ENCODE measurements at places on chromosomes 16 and 17. TPM values are rescaled to one million over a fixed set of nuclear protein-coding genes. Genes with fewer than 3 reads are reported as not detected.

DNA sequence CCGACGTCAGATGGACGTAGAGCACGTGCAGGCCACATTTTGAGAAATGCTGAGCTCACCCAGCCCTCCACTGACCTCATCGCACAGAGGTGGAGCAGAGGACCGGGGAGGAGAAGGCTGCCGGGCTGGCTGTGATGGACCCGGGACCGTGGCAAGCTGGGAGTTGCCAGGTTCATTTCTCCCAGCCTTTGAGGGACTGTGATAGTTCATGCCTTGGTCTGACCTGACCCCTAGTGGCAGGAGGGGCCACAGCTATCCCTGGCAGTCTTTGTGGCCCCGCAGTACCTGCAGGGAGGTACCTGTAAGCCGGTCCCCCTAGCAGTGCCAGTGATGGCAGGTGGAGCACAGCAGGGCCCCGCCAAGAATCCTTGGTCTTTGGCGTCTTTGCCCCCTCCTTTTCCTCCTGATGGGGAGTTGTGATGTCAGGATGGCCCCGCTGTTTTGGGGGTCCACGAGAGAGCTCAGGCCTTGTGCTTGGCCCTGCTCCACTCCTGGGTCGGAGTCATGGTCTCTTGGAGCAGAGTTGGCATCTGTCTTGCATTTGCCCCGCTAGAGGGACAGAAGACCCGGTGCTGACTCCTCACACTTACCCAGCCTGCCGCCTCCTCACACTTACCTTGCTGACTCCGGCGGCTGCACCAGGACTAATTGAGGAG is 50.4 kb downstream of the OR1D5 start:
- H3K27me3 ChIP-seq: no peaks in the 10 kb centered on the region
- peak; percentile 56 for DNase-seq
- H3K36me3 ChIP-seq: peaks cover 8% of the 10 kb centered on the region
- H3K4me1 ChIP-seq: no peaks in the 10 kb centered on the region
- H3K4me3 ChIP-seq: no peak overlapping the region

GRCh38 chr16:24713379-24713778 is 16.1 kb upstream of the TNRC6A start:
- no peak overlapping the region for H3K4me3 ChIP-seq
- H3K4me1 ChIP-seq: no peaks in the 10 kb centered on the region
- H3K36me3 ChIP-seq: no peaks in the 10 kb centered on the region
- no peaks in the 10 kb centered on the region for H3K27me3 ChIP-seq
- DNase-seq: no peak
- no peak overlapping the region for H3K27ac ChIP-seq

DNA sequence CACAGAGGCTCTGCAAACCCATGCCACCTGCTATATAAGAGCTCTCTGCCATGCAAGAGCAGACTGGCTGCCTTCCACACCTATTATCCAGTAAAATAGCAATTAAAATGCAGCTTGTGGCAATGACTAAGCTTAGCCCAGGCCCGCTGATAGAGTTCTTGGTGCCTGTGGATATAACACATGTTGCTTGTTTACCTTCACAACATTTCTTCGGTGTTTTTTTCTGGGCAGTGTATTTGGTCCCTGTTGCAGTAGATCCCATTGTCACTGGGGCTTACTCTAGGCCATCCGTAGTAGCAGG is 63.5 kb downstream of the SPECC1 start:
- no peaks in the 10 kb centered on the region for H3K36me3 ChIP-seq
- H3K27ac ChIP-seq: no peak overlapping the region
- no peaks in the 10 kb centered on the region for H3K4me1 ChIP-seq

GRCh38 chr16:50368410-50369132 is at the start of gene BRD7:
Gene BRD7 (minus strand): TSS chr16:50368988. CDS start chr16:50368774, 214 bp downstream.
- H3K4me3 ChIP-seq: peak within 1 kb of the TSS; percentile 85
- H3K27ac ChIP-seq: peak within 1 kb of the TSS; percentile 93
- peak; percentile 67 for DNase-seq
- H3K27me3 ChIP-seq: peaks cover 11% of the 10 kb centered on the region
- peaks cover 24% of the 10 kb centered on the region for H3K4me1 ChIP-seq

DNA sequence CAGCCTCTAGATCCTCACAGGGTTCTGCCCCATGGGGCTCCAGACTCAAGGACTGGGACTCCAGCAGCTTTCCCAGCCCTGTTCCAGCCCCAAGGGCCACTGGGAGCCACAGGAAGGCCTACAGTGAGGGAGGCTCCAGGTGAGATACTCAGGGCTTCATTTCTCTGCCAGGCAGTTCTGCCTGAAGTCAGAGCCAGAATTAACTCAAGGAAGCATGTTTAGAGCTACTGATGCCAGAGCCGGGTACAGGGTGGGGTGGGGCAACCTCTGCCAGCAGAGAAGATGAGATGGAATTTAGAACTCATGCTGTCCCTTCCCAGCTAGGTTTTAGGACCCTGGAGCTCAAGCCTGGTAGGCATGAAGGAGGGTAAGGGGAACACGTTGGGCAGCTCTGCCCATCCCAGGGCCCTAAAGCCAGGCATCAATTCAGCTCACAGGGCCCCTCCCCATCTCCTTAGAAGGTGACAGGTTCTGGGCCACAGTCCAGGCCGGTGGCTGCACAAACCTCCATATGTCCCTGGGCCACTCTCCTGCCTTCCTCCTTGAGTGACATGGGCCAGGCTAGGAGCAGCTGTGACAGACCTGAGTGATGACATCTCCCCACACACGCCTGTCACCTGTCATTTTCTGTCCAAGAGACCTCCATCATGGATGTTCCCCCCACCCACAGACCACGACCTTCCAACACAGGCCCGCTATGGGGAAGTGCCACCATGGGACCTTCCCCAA is 24.5 kb upstream of the SPPL2C start:
- no peak overlapping the region for H3K27ac ChIP-seq
- peaks cover 9% of the 10 kb centered on the region for H3K27me3 ChIP-seq
- H3K4me3 ChIP-seq: no peak overlapping the region
- DNase-seq: no peak

- H3K27me3 ChIP-seq: no peaks in the 10 kb centered on the region
- peak overlapping the region; percentile 88 for H3K27ac ChIP-seq
- peaks cover 9% of the 10 kb centered on the region for H3K4me1 ChIP-seq
- no peaks in the 10 kb centered on the region for H3K36me3 ChIP-seq
These were observed 295.3 kb downstream of the SEC14L1 start for GRCh38 chr17:77436058-77436442.

DNA sequence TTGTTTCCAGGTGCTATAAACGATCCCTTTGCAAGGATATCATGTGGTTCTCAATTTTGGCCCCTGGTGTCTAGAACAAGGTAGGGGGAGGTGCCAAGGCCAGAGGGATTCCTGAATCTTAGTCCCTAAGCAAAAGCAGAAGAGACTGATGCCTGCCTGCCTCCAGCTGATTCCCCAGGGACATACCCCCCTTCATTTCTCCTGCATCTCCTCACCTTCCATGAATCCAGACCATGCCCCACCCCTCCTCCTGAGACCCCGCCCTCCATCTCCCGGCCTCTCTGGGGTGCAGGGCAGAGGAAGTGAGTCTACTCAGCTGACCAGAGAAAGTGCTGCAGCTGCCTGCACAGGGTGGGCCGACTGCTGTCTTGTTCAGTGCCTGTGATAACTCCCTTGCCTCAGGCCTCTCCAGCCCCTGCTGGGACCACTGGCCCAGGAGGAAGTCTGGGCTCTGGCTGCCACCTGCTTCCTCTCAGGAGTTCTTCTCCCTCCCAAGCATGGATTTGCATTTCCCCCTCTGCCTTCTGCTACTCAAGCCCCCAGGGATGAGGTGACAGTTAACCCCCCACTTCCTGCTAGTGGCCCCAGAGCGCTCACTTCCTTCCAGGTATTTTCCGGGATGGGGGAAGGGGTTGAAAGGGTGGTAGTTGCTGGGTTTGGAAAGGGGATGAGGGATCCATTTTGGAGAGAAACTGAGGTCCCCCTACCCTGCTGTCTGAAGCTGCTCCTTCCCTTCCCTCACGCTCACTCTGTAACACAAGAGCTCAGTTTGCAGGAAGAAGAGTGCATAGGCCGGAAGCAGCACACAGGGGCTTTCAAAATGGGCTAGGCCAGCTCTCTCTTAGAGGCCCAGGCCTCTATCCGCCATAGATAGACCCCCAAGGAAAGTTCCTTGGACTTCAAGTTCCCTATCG is 10.5 kb upstream of the TSPOAP1 start:
- peaks cover 16% of the 10 kb centered on the region for H3K27me3 ChIP-seq
- peaks cover 2% of the 10 kb centered on the region for H3K36me3 ChIP-seq
- DNase-seq: no peak
- H3K27ac ChIP-seq: no peak overlapping the region
- H3K4me1 ChIP-seq: no peaks in the 10 kb centered on the region
- no peak overlapping the region for H3K4me3 ChIP-seq

- no peak overlapping the region for H3K4me3 ChIP-seq
- no peak for DNase-seq
- peaks cover 10% of the 10 kb centered on the region for H3K4me1 ChIP-seq
- H3K27me3 ChIP-seq: peaks cover 7% of the 10 kb centered on the region
- H3K36me3 ChIP-seq: no peaks in the 10 kb centered on the region
These were observed 118.6 kb upstream of the TNRC6C start for GRCh38 chr17:77839698-77840512.

DNA sequence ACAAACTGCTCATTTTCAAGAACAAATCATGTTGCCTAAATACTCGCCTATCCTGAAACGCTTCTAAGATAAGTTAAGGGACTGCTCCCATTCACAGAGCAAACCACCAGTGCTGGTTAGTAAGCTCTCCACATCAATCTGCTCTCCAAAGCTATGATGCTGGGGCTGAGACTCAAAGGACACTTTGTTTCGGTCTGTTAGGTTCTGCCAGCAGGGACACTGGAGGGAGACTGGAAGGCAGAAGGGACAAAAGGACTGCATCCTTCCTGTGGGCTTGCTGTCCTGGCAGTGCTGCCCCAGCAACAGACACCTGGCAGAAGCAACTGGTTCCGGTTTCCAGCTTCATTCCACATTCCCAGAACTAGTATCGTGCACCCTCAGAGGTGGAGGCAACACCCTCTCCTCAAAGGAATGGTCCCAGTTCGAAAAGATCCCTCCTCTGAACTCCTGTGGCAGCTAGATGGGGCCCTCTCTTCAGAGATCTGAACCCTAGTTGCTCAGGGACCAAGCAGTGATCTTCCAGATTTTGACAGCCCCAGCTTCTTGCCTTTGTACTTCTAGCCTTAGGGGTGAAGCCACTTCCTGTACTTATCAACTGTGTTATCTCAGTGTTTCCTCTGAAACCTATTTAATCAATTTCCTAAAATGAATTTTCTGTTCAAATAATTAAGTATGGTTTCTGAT is 73.4 kb upstream of the GSG1L start:
- H3K27ac ChIP-seq: no peak overlapping the region
- no peaks in the 10 kb centered on the region for H3K4me1 ChIP-seq
- no peaks in the 10 kb centered on the region for H3K27me3 ChIP-seq
- peaks cover 14% of the 10 kb centered on the region for H3K36me3 ChIP-seq

DNA sequence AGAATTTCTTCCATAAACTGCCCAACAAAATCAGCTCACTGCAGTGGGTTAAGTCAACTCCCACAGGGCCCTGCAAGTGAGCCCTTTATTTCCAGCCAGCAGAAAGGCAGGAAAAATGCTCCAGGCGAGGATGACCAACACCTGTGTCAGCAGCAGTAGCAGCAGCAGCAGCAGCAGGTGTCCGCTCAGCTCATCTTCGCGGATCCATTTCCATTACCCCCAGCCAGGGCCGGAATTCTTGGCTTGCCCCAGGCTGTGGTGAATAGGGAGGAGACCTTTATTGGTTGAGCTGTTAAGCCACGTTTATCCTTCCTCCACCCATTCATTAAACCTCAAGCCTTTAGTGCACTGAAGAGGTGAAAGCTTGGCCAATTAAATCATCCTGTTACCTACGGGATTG is 46.2 kb downstream of the MARCHF10 start:
- no peak for DNase-seq
- H3K4me3 ChIP-seq: no peak overlapping the region
- peaks cover 9% of the 10 kb centered on the region for H3K4me1 ChIP-seq
- no peaks in the 10 kb centered on the region for H3K36me3 ChIP-seq
- H3K27ac ChIP-seq: no peak overlapping the region
- H3K27me3 ChIP-seq: peaks cover 12% of the 10 kb centered on the region

Gene PDF
- 14.4 TPM for total RNA-seq

GRCh38 chr17:80947200-80947940 is 44.3 kb upstream of the CHMP6 start:
- H3K36me3 ChIP-seq: peaks cover 15% of the 10 kb centered on the region
- DNase-seq: no peak
- no peaks in the 10 kb centered on the region for H3K27me3 ChIP-seq

DNA sequence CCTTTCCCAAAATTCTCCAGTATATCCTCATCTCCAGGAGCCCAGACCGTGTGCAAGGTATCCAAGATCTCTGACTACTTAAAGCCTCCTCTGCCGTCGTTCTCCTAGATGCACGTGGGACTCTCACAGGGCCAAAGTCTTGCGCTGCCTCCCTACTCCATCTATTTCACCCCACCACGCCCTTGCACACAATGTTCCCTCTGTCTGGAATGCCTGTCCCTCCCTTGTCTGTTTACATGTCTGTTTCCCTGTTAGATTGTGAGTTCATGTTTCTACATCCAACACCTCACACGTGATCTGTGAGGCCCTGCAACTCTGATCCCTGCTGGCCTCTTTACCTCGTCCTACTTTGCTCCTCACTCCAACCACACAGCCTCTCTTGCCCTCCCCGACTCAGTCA is 4.9 kb upstream of the FZD2 start:
- no peak overlapping the region for H3K27ac ChIP-seq
- no peaks in the 10 kb centered on the region for H3K27me3 ChIP-seq
- H3K4me1 ChIP-seq: peaks cover 47% of the 10 kb centered on the region
- DNase-seq: no peak

DNA sequence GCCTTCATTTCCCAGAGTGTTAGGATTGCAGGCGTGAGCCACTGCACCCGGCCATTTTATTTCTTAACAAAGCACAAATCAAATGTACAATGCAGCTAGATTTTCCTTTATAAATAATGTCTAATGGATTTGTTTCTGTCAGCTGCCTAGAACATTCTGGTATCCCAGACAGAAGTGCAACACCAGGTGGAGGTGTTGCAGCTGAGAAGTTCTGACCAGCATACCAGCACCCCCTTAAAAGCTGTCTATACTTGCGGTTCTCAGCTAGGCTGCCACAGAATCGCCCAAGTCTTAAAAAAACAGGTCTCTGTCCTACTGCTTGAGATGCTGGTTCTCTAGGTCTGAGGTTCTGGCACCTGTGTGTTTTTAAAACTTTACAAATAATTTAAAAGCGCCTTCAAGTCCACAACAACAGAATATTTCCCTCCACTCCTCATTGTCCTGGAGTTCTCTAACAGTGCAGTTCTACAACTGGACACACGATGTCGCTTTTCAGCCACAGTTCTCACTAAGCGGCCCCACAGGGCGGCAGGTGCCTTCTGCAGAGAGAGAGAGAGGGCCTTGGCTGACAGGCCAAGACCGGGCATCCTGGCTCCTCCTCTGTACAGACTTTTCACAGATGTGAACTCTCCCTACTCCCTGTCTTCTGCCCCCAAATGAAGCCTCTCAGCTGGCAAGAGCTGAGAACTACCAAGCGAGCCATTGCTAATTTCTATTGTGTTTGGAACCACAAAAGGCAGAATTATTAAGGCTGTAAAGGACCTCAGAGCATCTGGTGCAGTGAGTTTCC is 32.6 kb upstream of the MEOX1 start:
- no peak overlapping the region for H3K4me3 ChIP-seq
- no peaks in the 10 kb centered on the region for H3K36me3 ChIP-seq
- H3K4me1 ChIP-seq: peaks cover 17% of the 10 kb centered on the region
- H3K27me3 ChIP-seq: peaks cover 6% of the 10 kb centered on the region
- DNase-seq: peak; percentile 69
- peak overlapping the region; percentile 15 for H3K27ac ChIP-seq

Data from progenitor cell of endocrine pancreas (in vitro differentiated cells).